ENCODE measurements at places on chromosomes 4 and X.

GRCh38 chr4:113962016-113962347 is 17.5 kb downstream of the ARSJ start:
- no peak for DNase-seq

DNA sequence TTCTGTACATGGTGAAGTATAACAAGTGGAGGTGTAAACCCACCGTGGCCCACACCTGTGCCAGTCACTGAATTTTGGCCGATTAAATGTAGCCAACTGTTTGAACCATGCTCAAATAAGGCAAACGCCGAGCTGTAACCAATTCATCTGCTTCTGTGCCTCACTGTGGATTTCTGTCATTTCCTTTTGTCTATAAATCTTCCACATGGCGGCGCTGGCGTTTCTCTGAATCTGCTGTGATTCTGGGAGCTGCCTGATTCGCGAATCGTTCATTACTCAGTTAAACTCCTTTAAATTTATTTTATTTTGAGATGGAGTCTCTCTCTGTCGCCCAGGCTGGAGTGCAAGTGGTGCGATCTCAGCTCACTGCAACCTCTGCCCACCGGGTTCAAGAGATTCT is 19.2 kb downstream of the SUPT20HL2 start:
- DNase-seq = no peak

DNA sequence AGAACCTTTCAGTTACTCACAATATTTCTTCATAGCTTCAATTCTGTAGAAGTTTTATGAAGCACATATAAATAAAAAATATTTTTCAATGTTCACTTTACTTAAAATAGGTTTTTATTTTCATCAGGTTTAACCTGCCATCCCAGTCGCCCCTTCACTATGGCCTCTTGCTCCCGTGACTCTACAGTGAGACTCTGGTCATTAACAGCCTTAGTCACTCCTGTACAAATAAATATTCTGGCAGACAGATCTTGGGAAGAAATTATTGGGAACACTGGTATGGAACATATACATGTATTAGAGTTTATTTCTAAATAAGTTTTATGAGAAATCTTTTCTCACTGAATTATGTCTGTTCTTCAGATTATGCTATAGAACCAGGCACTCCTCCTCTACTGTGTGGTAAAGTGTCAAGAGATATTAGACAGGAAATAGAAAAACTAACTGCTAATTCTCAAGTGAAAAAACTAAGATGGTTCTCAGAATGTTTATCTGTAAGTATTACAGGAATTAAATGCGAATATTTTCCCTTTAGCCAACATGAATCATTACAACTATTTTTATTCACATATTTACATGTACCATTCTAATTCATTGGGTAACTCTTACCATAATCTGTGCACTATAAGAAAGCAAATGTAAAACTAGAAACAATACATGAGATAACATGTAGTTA is 45.6 kb downstream of the SPATA4 start:
- DNase-seq = no peak

- no peak for DNase-seq
These were observed 1902.6 kb upstream of the AGA start for GRCh38 chr4:179344861-179345260.

- no peak for DNase-seq
These were observed 114.2 kb downstream of the SMIM20 start for GRCh38 chr4:26028133-26028792.

- DNase-seq = no peak
These were observed 214.5 kb downstream of the KCNIP4 start for GRCh38 chr4:21733894-21734630.

- DNase-seq = no peak
These were observed 172.9 kb downstream of the AFAP1 start for GRCh38 chr4:7766661-7767345.

GRCh38 chr4:56723659-56724230 is 42.6 kb upstream of the HOPX start:
- DNase-seq = no peak

DNA sequence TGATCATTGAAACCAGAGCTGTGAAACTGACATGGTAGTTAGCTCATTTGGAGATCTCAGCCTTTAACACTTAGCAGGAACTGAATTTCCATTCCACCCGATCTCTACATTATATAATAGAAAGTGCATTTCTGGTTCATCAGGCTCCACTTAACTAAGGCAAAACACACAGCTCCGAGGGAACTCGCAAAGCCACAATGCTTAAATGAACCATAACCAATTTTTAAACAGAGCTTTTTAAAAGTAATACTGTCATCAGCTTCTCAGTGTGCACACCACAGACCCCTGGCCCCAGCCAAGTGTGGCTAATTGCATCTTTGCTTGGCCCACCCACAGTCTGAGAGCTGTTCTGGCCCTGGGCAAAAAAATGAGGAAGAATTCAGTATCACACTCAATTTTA is 66.1 kb downstream of the DCHS2 start:
- DNase-seq = no peak

DNA sequence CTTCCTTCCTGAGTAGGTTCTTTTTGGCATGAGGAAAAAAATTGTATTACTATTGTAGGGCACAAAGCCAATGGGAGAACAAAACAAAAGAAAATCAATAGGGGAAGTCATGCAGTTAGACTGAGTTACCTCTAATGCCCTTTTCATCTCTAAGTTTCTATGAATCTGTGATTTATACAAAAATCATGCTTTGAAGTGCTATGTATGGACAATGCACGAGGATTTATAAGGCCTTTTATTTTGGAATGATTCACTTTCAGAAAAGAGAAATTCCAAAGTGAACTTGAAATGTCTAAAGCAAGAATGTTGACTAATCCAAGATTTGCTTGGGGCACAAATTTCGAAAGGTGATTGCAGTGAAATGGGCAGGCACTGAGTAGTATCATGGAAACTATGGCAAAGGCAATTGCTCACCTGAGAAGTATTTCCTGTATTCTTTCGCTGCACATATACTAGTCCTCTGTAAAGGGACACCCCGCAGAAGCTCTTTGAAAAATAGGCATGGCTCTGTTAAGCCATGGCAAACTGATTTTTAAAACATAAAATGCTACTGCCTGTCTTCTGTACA is 52.8 kb downstream of the ADGRG4 start:
- no peak for DNase-seq

GRCh38 chrX:30570505-30570904 is 7.1 kb downstream of the TASL start:
- no peak for DNase-seq

DNA sequence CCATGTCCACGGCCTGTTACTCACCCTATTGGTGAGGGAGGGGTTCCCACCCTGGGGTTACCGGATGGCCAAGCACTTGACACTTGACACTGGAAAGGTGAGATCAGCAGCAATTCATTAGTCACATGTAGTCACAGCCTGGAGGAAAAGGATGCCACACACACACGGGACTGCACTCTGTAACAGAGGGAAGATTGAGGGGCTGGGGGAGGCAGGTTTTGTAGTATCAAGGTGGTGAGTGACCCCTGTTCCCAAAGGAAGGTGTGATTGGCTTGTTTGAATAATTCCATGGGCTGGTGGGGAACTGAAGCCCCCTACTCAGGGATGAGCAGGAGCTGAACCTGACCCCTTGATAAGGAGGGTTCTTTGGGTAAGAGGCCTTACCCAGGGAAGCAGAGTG is 96.0 kb upstream of the HELT start:
- no peak for DNase-seq

- DNase-seq = no peak
These were observed 25.4 kb downstream of the ELOVL6 start for GRCh38 chr4:110172972-110173371.

DNA sequence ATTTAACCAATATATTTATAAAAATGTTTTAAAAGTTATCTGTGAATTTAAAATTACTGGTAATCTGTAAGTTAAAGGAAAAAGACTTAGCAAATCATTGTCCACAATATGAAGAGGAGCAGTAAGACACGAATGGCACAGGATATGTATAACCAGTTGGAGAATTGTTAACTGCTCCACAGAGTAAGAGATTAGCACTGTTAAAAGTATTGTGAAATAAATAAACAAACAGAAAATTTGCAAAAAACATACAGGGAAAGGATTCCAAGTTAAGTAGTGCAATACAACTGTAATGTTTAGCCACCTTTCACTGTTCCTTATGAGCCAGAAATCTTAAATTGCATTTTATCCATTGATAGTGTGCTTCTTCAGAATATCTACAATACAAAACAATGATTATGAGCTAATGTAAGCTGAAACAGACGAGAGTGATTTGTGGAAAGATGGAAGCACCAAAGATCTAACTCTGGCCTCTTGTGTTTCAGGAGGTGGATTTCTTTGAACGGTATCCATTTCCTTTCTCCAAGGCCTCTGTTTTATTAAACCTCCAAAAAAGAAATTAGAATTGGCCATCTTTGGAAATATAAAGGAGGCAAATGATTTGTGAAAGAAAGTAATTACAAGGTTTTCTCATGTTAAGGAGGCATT is 188.4 kb downstream of the UNC5C start:
- DNase-seq = no peak

All from activated gamma-delta T cell treated with Interleukin-2 at 50 U/mL for 16 hours (primary cell).